ENCODE measurements at places on chromosomes 11 and 22.

- DNase-seq: no peak
Observed at GRCh38 chr11:27497284-27497866, 9.2 kb downstream of the LIN7C start.

- DNase-seq: peak; percentile 14
Observed at GRCh38 chr11:92251980-92252379, 27.4 kb downstream of the FAT3 start.

DNA sequence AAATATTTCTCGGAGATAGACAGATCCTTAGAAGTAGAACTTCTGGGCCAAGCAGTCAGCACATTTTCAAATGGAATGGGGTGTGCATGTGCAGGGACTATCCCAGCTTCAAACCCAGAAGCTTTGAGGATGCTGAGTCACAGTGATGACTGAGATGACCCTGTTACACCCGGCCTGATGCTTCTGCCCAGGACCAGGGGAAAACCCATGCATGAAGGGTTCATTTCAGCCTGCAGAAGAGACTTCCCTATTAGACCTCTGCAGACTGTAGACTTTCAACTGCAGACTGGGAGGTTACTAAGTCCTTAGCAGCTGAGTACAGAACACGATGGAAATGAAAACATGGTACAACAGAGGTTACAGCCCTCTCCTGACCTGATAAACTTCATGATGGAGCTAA is 3.6 kb upstream of the OR2AT4 start:
- DNase-seq: peak; percentile 64

- DNase-seq: peak; percentile 95
Observed at GRCh38 chr11:128453444-128454336, 133.7 kb downstream of the ETS1 start.

GRCh38 chr22:36015155-36015810 is 13.3 kb downstream of the RBFOX2 start:
- no peak for DNase-seq

DNA sequence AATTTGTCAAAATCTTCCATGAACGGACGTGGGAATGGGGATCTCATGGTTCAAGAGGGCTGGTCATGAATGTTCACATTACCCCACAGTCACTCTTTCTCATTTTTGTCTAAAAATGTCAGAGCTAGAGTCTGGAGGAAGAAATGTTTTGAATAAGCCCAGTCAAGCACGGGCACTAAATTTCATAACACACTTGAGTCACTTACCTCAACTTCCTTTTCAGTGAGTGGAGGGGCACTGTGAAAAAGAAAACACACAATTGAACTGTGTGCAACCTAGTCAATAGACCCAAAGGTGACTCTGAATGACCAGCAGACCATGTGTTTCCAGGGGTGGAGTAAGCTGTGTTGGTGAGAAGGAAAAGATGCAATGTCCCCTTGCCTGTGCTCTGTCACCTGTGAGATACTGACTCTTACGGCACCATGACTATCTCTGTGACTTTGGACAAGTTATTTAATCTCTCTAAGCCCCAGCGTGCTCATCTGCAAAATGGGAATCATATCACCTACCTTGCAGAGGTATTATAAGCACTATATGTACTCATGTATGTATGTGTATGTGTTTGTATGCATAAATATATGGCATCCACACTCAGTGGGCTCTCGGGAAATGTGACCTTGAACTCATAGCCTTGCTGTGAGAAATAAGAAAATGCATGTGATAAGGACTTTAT is 38.2 kb upstream of the LYVE1 start:
- peak; percentile 44 for DNase-seq

GRCh38 chr11:369336-370018 is at the start of gene B4GALNT4:
TSS of gene B4GALNT4 (plus strand) at chr11:369499. CDS start at chr11:369804, 305 bp downstream.
- no peak for DNase-seq

DNA sequence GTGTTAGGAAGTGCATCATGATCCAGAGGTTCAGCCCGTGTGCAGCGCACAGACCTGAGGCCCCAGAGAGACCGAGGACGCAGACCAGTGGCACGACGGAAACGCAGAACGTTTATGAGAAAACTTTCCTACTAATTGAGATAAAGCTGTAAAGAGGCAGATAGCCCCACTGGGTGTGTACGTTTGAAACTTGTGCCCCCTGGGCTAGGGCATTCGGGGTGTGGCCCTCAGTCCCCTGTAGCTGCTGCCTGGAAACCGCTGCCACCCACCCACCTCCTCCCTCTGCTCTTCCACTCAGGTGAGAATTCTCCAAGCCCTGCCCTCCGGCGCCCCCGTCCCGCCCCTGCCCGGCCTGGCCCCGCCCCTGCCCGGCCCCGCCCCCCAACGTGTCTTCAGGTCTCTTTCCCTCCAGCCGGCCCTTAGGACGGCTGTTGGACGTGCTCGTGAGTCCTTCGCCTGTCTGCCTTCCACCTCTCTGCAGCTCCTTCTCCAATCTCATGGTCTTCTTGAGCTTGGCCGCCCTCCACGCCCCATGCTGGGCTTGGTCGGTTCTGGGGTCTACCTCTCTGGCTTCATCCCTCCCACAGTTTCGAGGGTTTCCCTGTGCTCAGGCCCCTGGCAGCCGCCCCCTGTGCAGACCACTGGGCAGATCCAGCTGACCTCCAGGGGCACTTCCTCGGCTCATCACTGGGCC is 12.1 kb downstream of the MAPK8IP2 start:
- no peak for DNase-seq
